ENCODE measurements at places on chromosomes 1 and 21.

DNA sequence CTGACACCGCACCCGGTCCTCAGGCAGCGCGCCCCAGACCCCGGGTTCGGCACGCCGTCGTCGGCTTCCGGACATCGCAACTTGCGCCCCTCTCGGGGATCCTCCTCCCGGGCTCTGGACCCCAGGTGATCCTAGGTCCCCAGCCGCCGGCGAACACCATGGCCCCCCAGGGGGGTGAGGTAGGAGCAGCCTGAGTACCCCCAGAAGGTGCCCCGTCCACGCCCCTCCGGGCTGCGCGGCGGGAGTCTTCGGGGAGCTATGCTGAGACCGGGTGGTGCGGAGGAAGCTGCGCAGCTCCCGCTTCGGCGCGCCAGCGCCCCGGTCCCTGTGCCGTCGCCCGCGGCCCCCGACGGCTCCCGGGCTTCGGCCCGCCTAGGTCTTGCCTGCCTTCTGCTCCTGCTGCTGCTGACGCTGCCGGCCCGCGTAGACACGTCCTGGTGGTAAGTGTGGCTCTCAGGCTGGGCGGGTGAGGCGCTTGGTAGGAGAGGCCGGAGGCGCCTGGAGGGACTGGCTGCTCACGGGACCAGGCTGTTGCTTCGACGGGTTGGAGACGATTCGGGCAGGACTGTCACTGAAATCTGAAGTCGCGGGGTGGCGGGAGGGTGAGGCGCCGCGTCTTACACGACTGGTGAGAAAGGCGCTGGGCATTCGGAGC is 367 bp downstream of the WNT2B start:
- no peak for DNase-seq

DNA sequence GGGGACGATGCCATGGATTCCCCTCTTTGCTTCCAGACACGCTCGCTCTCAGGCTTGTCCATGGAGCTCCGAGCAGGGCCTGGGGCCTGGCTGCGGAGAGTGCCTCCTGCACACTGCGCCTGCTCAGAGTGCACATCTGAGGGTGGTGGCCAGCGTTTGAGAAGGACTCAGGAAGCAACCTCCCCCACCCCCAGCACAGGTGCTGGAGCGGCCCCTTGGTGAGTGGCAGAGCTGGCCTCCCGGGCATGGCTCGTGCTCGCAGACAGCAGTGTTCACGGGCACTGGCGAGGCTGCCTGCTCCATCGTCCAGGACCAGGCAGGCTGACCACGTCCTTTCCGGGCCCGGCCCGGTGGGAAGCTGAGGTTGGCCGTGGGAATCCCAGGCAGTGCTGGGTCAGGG is 2.8 kb downstream of the SPATC1L start:
- no peak for DNase-seq

GRCh38 chr1:204797401-204797800 is 73.3 kb upstream of the NFASC start:
- no peak for DNase-seq

GRCh38 chr1:162206749-162207635 is 137.5 kb downstream of the NOS1AP start:
- DNase-seq, result no peak

DNA sequence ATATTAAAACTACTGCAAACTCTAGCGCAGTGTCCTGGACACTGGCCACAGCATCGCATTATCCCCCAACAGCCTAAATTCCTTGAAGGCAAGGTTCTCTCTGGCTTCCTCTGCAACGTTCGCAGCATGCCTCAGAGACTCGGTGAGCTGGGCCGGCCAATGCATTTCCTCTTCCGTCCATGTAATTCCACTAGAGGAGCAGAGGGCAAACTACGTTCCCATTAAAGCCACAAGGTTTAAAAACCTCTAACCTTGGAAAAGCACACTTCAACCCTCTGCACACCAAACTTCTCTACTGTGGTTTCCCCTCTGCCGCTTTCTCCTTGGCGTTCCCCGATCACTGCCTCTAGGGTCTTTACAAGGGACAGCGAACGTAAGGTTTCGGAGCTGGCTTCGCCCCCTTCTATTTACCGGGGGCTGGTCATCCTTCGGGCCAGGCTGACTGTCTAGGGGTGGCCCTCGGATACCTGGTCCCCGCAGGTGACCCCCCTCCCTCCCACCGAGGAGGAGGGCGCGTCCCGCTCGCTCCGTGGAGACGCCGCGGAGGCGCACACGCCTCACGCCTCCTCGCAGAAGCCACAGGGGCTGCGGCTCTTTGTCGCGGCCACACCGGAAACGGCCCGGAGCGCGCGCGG is 456 bp upstream of the SMYD2 start:
- DNase-seq, result peak; percentile 52

- DNase-seq, result no peak
These were observed 28.9 kb downstream of the S100A6 start for GRCh38 chr1:153506831-153507413.

- DNase-seq, result no peak
These were observed 23.5 kb upstream of the RSBN1 start for GRCh38 chr1:113835686-113836290.

- DNase-seq, result peak; percentile 10
These were observed 1.1 kb downstream of the MIA3 start for GRCh38 chr1:222618880-222619596.

DNA sequence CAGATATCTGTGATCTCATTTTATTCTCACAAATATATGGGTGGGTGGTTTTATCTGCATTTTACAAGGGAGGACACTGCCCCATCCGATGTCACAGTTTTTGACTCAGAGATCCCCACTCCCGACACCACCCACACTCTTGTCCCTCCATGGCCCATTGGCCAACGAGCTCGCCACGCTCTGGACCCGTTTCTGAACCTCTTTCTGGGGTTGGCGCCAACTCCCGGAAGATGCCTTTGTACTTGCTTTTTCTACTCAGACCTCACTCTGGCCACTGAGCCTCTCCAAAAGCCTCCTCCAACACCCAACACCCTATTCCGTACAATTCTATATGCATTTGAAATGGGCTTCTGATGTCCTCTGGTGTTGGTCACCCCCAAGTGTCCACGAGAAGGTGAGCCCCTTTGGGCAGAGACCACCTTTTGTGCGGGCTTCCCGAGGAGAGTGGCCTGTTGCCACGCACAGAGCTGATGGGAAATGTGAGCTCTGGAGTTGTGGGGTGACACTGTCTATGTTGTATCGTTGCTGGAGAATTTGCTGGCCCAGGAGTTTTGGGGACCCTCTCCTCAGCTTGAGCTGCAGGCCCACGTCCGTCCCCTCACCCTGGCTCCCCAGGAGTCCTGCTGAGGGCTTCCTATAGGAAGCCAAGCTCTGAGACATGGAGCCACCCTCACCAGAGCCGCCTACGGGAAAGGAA is 366.9 kb upstream of the VAMP3 start:
- peak; percentile 0 for DNase-seq

DNA sequence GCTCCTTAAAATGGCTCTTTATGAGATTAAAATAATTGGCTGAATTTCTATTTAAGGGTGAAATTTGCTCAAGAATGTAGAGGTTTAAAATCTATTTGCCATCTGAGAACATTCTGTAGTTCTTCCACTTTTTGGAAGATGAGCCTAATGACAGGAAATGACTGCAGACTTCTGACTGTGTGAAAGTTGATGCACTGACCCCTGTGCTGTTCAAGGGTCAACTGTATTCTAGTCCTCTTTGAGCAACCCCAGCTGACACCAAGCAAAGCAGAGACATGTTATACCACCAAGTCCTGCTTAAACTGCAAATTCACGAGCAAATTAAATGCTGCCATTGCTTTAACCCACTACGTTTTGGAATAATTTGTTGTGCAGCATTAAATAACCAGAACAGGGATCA is 26.6 kb downstream of the DDAH1 start:
- no peak for DNase-seq

- no peak for DNase-seq
These were observed 6.8 kb downstream of the PFKFB2 start for GRCh38 chr1:207059881-207060280.

DNA sequence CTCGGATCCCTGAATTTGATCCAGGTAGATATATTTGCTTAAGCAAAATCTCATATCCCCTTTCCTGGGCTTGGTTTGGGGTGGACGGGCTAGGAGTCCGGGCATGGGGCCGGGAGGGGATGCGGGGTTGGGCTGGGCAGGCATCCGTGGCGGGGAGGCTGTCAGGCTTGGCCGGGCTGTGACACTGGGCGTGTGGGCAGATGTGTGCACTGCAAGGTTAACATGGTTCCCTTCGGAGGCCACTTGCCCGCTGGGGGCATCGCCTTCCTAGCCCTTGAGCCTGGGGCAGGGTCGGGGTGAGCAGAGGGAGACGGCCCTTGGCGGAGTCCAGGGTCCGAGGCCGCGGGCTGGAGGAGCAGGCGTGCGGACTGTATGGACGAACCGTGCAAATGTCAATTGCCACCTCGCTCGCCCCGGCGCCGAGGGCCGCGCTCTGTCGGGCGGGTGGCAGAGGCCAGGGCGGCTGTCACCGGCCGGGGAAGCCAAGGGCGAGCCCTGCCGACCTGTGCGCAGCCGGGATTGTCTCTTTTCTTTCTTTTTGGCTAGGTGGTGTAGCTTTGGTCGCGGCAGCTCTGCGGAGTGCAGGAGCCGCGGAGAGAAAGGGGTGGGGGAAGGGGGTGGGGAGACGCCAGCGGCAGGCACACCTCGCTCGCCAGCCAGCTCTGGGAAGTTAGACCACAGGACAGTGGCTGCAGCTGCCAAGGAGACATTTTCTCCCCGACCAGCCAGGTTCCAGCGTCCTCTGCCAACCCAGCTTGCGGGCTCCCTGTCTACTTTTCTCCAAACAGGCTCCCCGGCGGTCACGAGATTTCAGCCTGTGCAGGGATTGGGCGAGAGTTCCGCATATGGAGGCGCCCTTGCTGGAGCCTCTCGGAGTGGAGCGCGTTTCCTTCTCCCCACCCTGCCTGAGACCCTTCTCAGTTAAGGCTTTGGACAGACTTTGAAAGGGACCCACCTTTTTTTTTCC is 1.3 kb downstream of the RCOR3 start:
- peak; percentile 71 for DNase-seq

GRCh38 chr1:19643602-19644394 is at the start of gene NBL1:
Gene NBL1, plus strand, starts transcription at chr1:19644311. Its CDS starts 10,720 bp downstream, at chr1:19655031.
- no peak for DNase-seq

- no peak for DNase-seq
These were observed 7.6 kb downstream of the PADI4 start for GRCh38 chr1:17315542-17316130.

GRCh38 chr21:33975548-33976081 is 60.0 kb upstream of the ATP5PO start:
- no peak for DNase-seq

DNA sequence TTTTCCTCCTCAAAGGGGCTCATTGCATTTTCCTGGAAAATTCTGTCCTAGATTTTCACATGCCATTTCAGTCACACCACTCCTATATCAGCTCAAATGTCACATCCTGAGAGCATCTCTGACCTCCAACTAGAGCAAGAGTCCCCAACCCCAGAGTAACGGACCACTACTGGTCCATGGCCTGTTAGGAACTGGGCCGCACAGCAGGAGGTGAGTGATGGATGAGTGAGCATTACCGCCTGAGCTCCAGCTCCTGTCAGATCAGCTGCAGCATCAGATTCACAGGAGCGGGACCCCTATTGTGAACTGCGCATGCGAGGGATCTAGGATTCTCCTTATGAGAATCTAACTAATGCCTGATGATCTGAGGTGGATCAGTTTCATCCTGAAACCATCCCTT is 12.7 kb upstream of the RRP15 start:
- no peak for DNase-seq

DNA sequence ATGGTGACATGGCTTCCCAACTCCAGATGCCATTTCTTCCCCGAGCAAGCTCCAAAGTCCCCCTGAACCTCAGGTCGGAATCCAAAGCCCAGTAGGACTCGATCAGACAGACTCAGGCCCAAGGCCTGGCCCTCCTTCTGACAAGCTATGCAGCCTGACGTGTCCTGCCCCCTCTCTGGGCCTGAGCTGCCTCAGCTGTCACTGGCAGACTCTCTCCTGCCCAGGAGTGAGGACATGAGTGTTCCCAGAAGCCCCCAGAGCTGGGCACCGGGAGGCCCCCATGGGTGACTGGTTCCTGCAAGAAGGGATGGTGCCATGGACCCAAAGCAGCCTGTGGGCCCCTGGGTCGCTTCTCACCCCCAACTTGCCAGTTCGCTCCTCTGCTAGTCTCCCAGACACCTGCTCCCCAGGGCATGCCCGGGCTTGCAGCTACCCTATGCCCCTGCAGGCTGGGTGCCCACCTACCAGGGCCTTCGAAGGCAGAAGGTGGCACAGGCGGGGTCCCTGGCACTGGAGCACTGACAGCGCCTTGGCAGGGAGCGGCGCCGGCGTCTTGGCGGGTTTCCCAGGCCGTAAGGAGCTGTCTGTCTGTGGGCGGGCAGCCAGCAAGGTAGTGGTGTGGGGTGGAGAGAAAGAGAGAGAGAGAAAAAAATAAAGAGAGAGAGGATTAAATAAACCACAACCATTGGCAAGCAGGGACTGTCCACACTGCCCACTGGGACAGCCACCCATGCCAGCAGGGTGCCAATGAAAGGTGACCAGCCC is 2.3 kb downstream of the EDN2 start:
- no peak for DNase-seq

GRCh38 chr1:47031059-47031458 is 7.6 kb downstream of the CYP4X1 start:
- DNase-seq, result no peak

DNA sequence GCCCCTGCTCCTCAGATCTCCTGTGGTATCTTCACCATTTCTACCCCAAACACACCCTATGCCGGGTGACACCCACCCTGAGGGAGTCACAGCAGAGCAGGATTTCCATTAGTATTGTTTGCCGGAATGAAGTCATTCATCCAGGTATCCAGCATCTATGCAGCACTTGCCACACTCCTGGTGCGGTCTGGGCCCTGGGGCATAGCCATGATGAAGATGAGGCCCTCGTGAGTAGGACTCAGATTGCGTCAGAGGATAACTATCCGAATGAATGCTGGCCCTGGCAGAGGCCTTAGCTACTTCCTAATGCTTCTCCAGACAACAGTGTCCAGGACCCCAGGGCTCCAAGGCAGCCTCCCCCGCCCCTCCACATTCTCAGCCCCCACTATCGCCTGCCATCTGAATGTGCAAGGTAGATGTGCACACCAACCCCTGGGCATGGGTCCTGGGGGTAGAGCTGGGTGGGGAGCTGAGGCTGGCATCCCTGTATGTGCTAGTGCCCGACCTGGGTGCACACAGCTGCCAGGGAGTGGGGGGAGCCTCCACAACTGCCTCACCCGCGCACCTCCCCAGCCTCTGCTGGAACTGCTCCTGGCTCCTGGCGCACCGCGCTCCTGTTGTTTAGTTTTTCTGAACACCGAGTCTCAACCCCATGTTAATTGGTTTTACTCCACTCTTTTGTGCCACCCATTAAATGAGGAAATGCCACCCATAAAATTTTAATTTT is 25.5 kb upstream of the ZC3H12A start:
- no peak for DNase-seq

- DNase-seq, result peak; percentile 85
These were observed at the start of gene CFAP74 for GRCh38 chr1:2003541-2004131. Gene CFAP74, minus strand, starts transcription at chr1:2003786. Its CDS starts 12,830 bp downstream, at chr1:1990956.

GRCh38 chr1:86762336-86762735 is 58.0 kb downstream of the SH3GLB1 start:
- DNase-seq, result no peak

- no peak for DNase-seq
These were observed 862 bp upstream of the SGIP1 start for GRCh38 chr1:66532798-66533783.

DNA sequence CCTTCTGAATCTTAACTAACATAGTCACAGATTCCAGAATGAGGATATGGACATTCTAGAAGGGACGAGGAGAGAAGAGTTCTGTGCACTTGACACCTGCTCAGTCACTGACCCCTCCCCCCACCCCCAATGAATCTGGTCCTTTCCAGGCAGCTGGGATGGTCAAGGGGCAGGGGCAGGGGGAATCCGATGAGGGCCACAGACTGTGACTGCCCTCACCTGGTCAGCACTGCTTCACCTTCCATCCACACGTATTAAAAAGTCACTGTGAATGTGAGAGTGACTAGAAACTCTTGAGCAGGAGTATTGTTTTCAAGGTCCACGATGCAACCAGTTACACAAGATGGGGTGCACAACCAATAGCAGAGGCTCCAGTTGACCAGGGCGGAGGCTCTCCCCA is 9.5 kb upstream of the PRAMEF12 start:
- DNase-seq, result no peak
